Esophagus squamous epithelium (tissue), 5 donors: ENCODE measurements at places on chromosomes 6 and 20.

GRCh38 chr6:38860041-38860440 lies 144.9 kb downstream of the DNAH8 start:
- no peak overlapping the region for H3K4me3 ChIP-seq
- DNase-seq, result no peak
- no peaks in the 10 kb centered on the region for H3K4me1 ChIP-seq
- H3K27ac ChIP-seq, result no peak overlapping the region
- no peaks in the 10 kb centered on the region for H3K36me3 ChIP-seq
- H3K27me3 ChIP-seq, result no peaks in the 10 kb centered on the region

GRCh38 chr6:159941286-159942113 lies 27.4 kb upstream of the IGF2R start:
- DNase-seq, result no peak
- no peaks in the 10 kb centered on the region for H3K4me1 ChIP-seq
- H3K36me3 ChIP-seq, result no peaks in the 10 kb centered on the region
- H3K27ac ChIP-seq, result no peak overlapping the region
- no peak overlapping the region for H3K4me3 ChIP-seq
- H3K27me3 ChIP-seq, result peaks cover 3% of the 10 kb centered on the region

DNA sequence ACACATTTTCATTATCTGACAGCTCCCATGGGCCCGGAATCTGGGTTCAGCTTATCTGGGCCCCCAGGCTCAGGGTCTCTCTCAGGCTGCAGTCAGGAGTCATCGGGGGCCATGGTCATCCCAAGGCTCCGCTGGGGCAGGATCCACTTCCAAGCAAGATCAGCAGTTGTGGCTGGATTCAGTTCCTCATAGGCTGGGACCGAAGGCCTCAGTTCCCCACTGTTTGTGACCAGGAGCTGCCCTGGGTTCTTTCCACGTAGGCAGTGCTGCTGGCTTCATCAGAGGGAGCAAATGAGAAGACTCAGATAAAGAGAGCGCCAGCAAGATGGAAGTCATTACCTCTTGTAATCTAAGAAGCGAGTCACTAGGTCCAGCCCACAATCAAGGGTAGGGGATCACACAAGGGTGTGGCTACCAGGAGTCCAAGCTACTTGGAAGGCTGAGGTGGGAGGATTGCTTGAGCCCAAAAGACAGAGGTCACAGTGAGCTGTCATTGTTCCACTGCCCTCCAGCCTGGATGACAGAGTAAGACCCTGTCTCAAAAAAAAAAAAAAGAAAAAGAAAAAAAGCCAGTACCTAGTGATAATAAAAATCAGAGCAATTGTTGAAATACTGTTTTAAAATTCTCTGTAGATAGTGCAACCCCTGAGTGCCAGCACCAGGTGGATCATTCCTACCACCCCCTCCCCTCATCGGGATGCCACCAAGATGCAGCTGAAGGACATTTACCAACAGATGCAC lies 162.7 kb downstream of the NFATC2 start:
- H3K27ac ChIP-seq, result no peak overlapping the region
- H3K36me3 ChIP-seq, result no peaks in the 10 kb centered on the region
- H3K27me3 ChIP-seq, result no peaks in the 10 kb centered on the region
- DNase-seq, result no peak
- H3K4me3 ChIP-seq, result no peak overlapping the region

- H3K27me3 ChIP-seq, result no peaks in the 10 kb centered on the region
- H3K4me3 ChIP-seq, result no peak overlapping the region
- H3K4me1 ChIP-seq, result peaks cover 15% of the 10 kb centered on the region
- H3K27ac ChIP-seq, result no peak overlapping the region
- no peaks in the 10 kb centered on the region for H3K36me3 ChIP-seq
- DNase-seq, result no peak
Measured at GRCh38 chr6:26555505-26556262, 17.5 kb downstream of the HMGN4 start.

DNA sequence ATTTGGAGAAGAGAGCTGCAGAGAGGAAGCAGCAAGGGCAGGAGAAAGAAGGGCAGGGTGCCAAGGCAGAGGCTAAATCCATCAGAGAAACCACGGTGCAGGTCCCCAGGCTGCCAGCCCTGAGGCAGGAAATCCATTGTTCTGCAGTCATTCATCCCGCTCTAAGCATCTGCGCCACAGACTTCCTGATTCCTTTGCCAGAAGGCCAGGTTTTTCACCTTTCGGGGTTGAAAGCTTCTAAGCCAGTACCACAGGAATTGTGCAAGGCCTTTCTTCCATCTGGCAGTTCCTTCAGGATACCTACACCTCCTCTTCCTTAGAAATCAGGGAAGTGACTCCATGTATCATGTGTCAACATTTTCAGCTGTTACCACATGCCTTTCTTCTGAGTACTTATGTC lies 45.6 kb downstream of the ADGRF5 start:
- H3K36me3 ChIP-seq, result no peaks in the 10 kb centered on the region
- H3K27me3 ChIP-seq, result no peaks in the 10 kb centered on the region
- H3K27ac ChIP-seq, result no peak overlapping the region
- no peak overlapping the region for H3K4me3 ChIP-seq
- DNase-seq, result no peak

DNA sequence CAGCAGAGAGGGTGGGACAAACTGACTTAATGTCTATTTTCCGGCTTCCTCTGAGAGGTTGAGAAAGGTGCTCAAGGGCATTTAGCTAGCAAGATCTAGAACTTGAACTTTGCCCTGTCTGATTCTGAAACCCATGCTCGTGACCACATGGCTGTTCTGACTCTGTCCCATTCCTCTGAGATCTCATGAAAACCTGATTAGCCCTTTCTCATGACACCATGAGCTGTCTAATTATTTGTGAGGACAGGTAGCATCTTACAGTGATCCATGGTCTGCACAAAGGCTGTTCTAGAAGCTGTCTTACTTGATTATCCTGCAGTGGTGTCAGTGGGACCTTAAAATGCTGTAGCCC lies 89.6 kb upstream of the TOX2 start:
- no peak overlapping the region for H3K27ac ChIP-seq
- no peaks in the 10 kb centered on the region for H3K27me3 ChIP-seq
- no peaks in the 10 kb centered on the region for H3K36me3 ChIP-seq
- H3K4me3 ChIP-seq, result no peak overlapping the region
- no peaks in the 10 kb centered on the region for H3K4me1 ChIP-seq

GRCh38 chr6:17297271-17298080 lies 16.3 kb downstream of the RBM24 start:
- no peak for DNase-seq
- peak overlapping the region; percentile 11 for H3K27ac ChIP-seq
- no peaks in the 10 kb centered on the region for H3K4me1 ChIP-seq

DNA sequence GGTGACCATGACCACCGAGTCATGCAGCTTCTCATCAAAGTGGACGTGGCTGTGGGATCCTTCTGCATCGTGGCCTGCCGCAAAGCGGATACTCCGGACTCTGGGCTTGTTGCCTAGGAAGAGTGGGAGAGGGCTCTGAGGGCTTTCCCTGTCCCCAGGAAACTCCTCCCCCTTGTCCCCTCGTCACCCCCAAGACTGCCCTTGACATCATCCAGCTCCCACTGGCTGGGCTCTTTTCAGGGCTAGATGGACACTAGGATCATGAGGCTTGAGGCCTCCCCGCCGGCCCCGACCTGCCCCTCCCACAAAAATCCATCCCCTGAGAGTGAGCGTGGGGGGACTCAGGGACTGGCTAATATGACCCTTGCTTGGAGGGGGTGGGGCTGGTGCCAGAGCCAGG lies 9.0 kb downstream of the ADISSP start:
- H3K4me1 ChIP-seq, result no peaks in the 10 kb centered on the region

DNA sequence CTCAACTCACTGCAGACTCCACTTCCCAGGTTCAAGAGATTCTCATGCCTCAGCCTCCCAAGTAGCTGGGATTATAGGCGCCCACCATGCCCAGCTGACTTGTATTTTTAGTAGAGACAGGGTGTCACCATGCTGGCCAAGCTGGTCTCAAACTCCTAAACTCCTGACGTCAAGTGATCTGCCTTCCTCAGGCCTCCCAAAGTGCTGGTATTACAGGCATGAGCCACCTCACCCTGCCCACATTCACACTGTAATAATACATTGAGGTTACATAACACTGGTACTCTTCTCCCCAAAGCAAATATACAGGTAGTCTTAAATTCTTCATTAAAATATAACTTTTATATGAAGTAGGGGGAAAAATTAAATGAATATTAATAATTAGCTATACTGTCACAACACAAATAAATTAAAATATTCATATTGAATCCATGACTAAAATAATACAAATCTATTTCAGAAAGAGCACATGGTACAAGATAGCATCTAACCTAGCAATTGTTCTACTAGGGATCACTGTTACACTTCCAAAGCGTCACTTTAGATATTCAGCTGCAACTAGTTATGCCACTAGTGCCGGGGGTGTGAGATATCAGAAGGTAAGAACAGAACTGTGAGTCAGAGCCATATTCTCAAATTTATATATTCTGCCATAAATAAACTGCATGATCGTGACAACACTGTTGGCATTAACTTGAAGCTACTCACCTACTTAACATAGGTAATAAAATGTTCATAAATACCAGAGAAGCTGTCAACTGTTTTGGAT lies 169.1 kb upstream of the SHLD1 start:
- peaks cover 92% of the 10 kb centered on the region for H3K36me3 ChIP-seq
- H3K4me3 ChIP-seq, result no peak overlapping the region
- no peak for DNase-seq
- no peak overlapping the region for H3K27ac ChIP-seq
- no peaks in the 10 kb centered on the region for H3K27me3 ChIP-seq

- DNase-seq, result no peak
- H3K27ac ChIP-seq, result no peak overlapping the region
- H3K4me3 ChIP-seq, result no peak overlapping the region
- no peaks in the 10 kb centered on the region for H3K36me3 ChIP-seq
- H3K4me1 ChIP-seq, result no peaks in the 10 kb centered on the region
Measured at GRCh38 chr20:20677186-20677585, 35.3 kb downstream of the RALGAPA2 start.

- no peaks in the 10 kb centered on the region for H3K36me3 ChIP-seq
- DNase-seq, result no peak
- no peaks in the 10 kb centered on the region for H3K27me3 ChIP-seq
- H3K4me3 ChIP-seq, result no peak overlapping the region
- no peaks in the 10 kb centered on the region for H3K4me1 ChIP-seq
- H3K27ac ChIP-seq, result no peak overlapping the region
Measured at GRCh38 chr6:162882801-162883481, 155.2 kb downstream of the PACRG start.

GRCh38 chr6:33620856-33621710 lies at the start of gene ITPR3:
TSS of gene ITPR3 (plus strand) at chr6:33621322. CDS start at chr6:33621603, 281 bp downstream.
- no peaks in the 10 kb centered on the region for H3K36me3 ChIP-seq
- peak within 1 kb of the TSS; percentile 95 for H3K4me3 ChIP-seq
- peak within 1 kb of the TSS; percentile 96 for H3K27ac ChIP-seq
- peaks cover 65% of the 10 kb centered on the region for H3K4me1 ChIP-seq
- H3K27me3 ChIP-seq, result no peaks in the 10 kb centered on the region
